Bronchial epithelial cell (primary cell): ENCODE measurements at places on chromosomes 1 and 21. TPM values are rescaled to one million over a fixed set of nuclear protein-coding genes. Genes with fewer than 3 reads are reported as not detected.

NOS1AP gene
- total RNA-seq = 0.26 and 1.3 TPM in 2 replicates

AKNAD1 gene
- 0.26 TPM in 1 of 2 replicates, not detected in the other for total RNA-seq

JAM2 gene
- under 0.01 TPM in 1 of 2 replicates, not detected in the other for total RNA-seq

HSPB7 gene
- total RNA-seq = under 0.01 TPM in 1 of 2 replicates, not detected in the other

FMO4 gene
- total RNA-seq = 0.79 and 1.2 TPM in 2 replicates

DISP1 gene
- total RNA-seq = 0.53 and 0.90 TPM in 2 replicates

CHIT1 gene
- total RNA-seq = under 0.01 TPM in 2 replicates

OR14K1 gene
- total RNA-seq = not detected in 2 replicates

NGF gene
- total RNA-seq = 1.1 and 6.1 TPM in 2 replicates

PCNX2 gene
- 30.3 and 41.6 TPM in 2 replicates for total RNA-seq

CLCA2 gene
- total RNA-seq = 15.3 and 84.4 TPM in 2 replicates

FALEC gene
- not detected in 2 replicates for total RNA-seq

IFFO2 gene
- total RNA-seq = 11.8 and 26.0 TPM in 2 replicates

CENPF gene
- 0.53 and 1.7 TPM in 2 replicates for total RNA-seq

RASSF5 gene
- 3.4 and 4.6 TPM in 2 replicates for total RNA-seq

CTTNBP2NL gene
- 5.3 and 9.5 TPM in 2 replicates for total RNA-seq

AK5 gene
- not detected in 2 replicates for total RNA-seq

FAM72A gene
- 0.64 TPM in 1 of 2 replicates, not detected in the other for total RNA-seq

GNAT2 gene
- 0.26 TPM in 1 of 2 replicates, not detected in the other for total RNA-seq

LCA5L gene
- 0.53 and 3.2 TPM in 2 replicates for total RNA-seq

PLEKHA6 gene
- total RNA-seq = 2.1 and 3.5 TPM in 2 replicates

CFHR3 gene
- not detected in 2 replicates for total RNA-seq

RAB42 gene
- total RNA-seq = not detected in 2 replicates

KIF2C gene
- total RNA-seq = 0.79 and 1.2 TPM in 2 replicates

SHE gene
- under 0.01 TPM in 1 of 2 replicates, not detected in the other for total RNA-seq

S100A7 gene
- 0.38 TPM in 1 of 2 replicates, not detected in the other for total RNA-seq

OR6K3 gene
- total RNA-seq = not detected in 2 replicates

WNT3A gene
- not detected in 2 replicates for total RNA-seq

KRTAP11-1 gene
- total RNA-seq = not detected in 2 replicates
